ENCODE measurements at places on chromosomes 3 and 15.
A peak's percentile ranks its signal among the peaks of the same experiment; 100 is the strongest.

DNA sequence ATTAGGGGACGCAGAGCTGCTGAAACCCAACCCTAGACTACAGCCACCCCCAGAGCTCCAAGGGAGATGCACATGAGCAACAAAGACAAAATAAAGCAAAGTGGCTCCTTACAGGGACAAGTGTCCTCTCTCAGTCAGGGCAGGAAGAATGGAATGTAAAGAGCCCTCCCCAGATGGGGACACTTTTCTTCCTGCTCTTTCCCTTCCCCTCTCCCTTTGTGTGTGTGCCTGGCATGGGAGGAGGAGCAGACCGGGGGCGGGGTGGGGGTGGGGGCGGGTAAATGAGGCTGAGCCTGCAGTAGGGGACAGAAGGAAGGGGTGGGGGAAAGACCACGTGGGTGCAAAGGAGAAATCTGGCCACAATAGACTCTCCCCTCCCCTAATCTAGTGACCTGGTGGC is 37.4 kb downstream of the ACAA1 start:
- DNase-seq, result no peak

GRCh38 chr3:133413161-133414020 is 13.5 kb downstream of the BFSP2 start:
- no peak for DNase-seq

DNA sequence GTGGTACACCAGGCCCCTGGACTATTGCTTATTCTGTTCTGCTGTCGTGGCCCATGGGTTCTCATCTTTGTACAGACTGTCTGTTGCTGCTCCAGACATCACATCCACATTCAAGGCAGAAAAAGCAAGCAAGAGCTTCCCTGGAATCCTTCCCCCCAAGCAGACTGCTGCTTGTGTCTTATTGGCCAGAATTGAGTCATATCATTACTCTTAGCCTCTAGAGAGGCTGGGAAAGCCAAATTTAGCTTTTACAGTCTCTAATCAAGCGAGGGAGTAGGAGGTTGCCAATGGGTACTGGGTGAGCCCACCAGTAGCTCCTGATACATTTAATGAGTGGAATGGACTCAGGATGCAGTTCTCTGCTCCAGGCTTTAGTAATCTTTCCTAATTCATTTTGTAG is 39.4 kb downstream of the RAB6B start:
- DNase-seq, result no peak

GRCh38 chr15:65460741-65461347 is 38.1 kb upstream of the IGDCC4 start:
- no peak for DNase-seq

- DNase-seq, result no peak
These were observed 61.8 kb downstream of the SLC9A9 start for GRCh38 chr3:143786219-143787191.

- no peak for DNase-seq
These were observed 131.4 kb upstream of the UBE2E2 start for GRCh38 chr3:23071758-23072157.

DNA sequence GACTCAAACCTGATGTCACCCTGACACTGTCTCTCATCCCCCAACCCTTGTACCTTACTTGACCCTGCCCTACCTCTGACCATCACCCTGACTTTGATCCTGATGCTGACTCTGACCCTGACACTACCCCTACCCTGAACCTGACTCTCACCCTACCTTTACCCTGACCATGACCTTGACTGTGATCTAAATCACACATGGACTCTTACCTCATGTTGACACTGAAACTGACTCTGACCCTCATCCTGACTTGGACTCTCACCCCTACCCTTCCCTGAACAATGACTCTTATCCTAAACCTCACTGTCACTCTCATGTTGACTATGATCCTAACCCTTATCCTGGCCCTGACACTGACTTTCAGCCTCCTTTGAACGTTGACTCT is 21.7 kb upstream of the SLC25A26 start:
- no peak for DNase-seq

GRCh38 chr15:95558916-95559315 is 771.6 kb upstream of the NR2F2 start:
- no peak for DNase-seq

DNA sequence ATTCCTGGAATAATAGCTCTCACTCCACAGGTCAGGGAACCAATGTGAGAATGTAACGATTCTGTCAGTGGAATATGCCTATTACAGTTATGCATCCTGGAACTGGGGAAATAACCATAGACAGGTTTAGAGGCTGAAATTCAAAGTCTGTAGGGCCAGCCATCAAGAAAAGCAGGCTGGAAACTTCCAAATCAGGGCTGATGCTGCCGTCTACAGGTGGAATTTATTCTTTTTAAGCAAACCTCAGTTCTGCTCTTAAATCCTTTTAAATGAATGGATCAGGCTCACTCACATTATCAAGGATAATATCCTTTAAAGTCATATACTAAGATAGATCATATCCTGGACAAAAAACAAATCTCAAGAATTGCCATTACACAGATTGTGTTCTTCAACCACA is 699.8 kb downstream of the NR2F2 start:
- DNase-seq, result no peak

GRCh38 chr3:42340466-42340865 is 69.9 kb downstream of the LYZL4 start:
- no peak for DNase-seq

DNA sequence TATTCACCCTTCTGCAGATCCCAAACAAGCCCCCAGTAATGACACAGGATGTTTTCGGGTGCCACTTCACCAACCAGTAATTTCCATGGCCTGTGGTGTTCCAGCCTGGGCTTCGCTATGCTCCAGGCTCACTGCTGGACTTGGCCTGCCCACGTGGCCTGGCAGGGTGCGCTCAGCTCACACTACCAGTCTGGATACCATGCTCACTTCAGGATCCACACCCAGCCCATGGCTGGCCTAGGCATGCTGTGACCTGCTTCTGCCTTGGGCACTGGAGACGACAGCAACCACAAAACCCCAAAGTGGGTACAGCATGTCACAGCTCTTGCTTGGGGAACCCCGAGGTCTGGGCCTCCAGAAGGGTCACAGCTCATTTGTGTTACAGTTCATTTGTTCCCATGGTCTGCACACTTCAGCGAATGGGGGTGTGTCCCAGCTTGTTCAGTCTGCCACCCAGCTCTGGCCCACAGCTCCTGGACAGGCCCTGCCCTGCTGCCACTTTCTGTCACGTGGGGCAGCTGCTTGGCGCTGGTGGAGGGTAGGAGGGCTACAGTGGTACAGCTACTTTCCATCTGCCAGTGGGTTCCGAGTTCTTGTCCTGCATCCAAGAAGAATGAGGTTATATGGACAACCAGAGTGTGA is 650.8 kb downstream of the MCTP2 start:
- DNase-seq, result no peak

DNA sequence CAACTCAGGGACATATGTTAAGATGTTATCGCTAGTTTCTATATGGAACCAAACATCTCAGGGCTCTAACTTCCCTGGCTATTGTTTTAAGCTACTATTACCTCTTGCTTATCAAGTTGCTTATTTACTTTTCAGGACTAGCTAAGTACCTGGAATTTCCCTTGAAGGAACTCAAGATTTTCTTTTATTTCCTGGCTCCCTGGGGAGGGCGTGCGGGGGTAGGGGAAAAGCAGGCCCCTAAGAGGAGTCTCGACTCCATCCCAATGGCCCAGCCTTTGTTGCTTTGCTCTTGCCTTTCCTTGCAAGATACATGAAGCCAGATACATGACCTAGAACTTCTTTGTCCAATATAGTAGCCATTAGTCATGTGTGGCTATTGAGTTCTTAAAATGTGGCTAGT is 76.9 kb upstream of the STXBP5L start:
- DNase-seq, result no peak

GRCh38 chr3:50518436-50518835 is 15.0 kb upstream of the CACNA2D2 start:
- DNase-seq, result no peak

- no peak for DNase-seq
These were observed 323.2 kb upstream of the TPM1 start for GRCh38 chr15:62719316-62719715.

- no peak for DNase-seq
These were observed 28.9 kb downstream of the NR2C2 start for GRCh38 chr3:14976317-14976716.

GRCh38 chr3:56725175-56725574 is 42.1 kb upstream of the TASOR start:
- DNase-seq, result no peak

DNA sequence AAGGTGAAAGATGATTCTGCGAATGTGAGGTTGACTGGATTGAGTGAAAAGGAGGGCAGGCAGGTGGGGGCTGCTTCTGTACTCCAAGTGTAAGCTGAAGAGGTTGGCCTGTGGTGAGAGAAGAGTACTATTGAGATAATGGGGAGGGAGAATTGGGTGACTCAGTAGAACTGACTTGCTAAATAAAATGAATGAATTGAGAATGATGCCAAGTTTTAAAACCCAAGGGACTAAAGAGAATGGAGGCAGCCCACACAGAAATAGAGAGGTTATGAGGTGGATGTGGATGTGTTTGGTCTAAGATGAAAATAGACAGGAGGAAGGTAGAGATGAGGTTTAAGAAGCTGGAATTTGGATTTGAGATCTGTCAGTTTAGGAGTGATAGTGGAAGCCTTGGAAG is 5.9 kb downstream of the MME start:
- DNase-seq, result no peak

GRCh38 chr15:43229977-43230376 is 9.2 kb upstream of the EPB42 start:
- no peak for DNase-seq

DNA sequence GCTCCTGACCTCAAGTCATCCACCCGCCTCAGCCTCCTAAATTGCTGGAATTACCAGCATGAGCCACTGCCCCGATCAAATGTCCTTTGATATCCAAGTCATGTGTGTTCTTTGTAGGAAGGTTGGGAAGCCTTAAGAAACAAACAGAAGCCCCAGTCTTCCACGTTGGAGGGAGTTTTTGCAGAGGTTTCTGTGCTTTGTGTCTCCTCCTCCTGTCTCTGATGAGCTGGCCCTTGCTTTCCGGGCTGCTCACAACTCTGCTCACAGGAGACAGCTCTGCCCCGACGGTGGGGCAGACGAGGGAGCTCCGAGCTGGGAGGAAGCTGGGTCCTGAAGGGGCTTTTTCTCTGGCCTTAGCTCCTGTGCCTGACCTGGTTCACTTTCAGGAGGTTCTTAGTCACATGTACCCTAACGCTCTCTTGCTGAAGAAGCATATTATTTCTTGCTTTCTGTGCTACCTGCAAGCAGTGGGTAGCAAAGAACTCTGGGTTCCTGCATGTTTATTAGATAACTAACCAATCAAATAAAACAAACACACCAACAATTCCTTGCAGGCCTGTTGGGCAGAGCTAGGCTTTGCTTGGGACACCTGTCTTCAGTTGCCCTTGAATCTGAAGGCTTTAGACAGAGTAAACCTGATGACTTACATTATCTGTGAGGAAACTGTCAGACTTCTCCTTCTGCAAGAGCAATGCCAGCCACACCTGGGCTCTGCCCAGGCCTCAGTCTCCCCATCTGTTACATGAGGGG is 52.6 kb upstream of the SMAD6 start:
- no peak for DNase-seq

DNA sequence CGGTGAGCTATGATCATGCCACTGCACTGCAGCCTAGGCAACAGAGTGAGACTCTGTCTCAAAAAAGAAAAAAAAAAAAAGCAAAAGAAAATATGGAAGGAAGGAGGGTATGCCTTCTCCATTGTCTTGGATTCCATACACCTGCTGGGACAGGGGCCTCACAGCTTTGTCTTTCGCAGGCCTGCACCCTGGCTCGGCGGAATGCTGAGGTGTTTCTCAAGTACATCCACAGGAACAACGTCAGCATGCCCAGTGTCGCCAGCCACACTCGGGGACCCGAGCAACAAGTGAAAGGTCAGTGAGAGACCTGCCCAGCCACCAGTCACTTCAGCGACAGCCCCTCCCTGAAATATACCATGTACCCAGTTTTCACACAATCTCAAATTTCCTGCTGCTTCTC is 288.5 kb upstream of the UMPS start:
- no peak for DNase-seq

DNA sequence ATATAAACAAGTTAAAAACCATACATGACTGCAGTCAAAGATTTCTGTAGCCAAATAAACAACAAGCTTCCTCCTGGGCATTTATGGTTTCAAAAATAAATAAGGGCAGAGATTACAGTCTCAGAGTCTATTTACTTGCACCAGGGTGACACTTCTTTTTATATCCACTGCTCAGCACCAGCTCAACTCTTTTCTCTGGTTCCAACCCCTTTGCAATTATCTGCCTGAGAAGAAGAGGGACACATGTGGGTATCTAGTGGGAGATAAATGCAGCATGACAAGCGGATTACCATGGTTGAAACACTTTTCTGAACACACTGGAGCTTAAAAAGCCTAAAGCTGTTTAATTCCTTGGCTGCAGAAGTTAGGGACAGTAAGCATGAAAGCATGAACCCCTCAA is 311.5 kb downstream of the CNTN3 start:
- DNase-seq, result no peak

DNA sequence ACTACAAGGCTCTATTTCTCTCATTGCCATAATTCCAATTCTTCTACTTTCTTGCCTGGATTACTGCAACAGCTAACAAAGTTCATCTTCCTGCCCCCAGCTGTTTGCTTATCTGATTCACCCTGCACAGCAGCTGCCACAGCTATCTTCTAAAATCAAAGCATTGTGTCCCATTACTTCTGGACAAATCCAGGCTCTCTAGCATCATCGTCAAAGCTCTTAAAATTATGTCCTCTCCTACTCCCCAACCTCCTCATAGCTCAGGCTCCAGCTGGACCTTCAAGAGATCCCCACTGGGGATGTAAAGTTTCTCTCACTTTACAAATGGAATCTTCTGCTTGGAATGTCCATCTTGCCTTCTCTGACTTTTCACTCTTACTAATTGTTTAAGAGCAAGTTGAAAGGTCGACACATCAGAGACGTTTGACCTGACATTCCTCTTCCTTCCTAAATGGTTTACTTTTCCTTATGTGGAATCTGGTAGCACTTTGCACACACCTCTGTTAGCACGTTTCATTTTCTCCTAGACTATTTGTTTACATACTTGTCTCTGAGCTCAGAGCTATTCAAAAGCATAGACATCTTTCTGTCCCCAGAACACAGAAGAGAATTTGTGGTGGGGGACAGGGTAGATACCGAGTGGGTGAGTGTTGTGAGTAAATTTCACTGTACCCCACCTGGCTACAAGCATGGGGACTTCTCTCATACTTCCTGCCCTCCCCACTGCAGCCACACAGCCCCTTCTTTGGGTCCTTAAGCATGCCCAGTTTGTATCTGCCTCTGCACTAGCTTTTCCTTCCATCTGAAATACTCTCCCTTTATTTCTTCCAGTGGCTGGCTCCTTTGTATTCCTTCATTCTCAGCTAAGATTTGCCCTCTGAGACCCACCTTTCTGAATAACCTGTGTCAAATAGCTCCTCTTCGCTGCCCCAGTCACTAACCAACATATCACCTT is 77.9 kb downstream of the SERPINI1 start:
- no peak for DNase-seq

GRCh38 chr15:25481208-25481859 is 42.5 kb upstream of the UBE3A start:
- no peak for DNase-seq

GRCh38 chr15:101201411-101202174 is 50.3 kb downstream of the CHSY1 start:
- DNase-seq, result peak; percentile 97

DNA sequence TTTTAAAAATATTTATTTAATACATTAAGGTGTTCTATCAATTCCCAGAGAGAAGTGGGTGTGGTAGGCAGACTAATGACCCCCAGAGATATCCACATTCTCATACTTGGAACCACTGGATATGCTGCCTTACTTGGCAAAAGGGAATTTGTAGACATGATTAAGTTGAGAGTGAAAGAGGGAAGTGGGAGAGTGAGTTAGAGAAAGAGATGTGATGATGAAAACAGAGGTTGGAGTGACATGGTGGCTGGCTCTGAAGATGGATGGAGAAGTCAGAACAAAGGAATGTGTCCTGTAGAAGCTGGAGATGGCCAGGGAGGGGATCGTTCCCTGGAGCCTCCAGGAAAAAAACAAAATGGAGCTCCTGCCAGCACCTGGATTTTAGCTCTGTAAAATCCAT is 32.0 kb downstream of the TNFAIP8L3 start:
- DNase-seq, result no peak

Data from coronary artery (tissue), 2 donors.